ENCODE measurements at places on chromosomes 5 and 9. TPM values are rescaled to one million over a fixed set of nuclear protein-coding genes. Genes with fewer than 3 reads are reported as not detected.

GRCh38 chr5:101271416-101271815 lies 368.3 kb upstream of the ST8SIA4 start:
- no peak for DNase-seq

GRCh38 chr5:60568646-60569045 lies 131.3 kb downstream of the DEPDC1B start:
- DNase-seq = no peak

GRCh38 chr9:129482521-129483414 lies 138.1 kb downstream of the C9orf50 start:
- peak; percentile 87 for DNase-seq

DNA sequence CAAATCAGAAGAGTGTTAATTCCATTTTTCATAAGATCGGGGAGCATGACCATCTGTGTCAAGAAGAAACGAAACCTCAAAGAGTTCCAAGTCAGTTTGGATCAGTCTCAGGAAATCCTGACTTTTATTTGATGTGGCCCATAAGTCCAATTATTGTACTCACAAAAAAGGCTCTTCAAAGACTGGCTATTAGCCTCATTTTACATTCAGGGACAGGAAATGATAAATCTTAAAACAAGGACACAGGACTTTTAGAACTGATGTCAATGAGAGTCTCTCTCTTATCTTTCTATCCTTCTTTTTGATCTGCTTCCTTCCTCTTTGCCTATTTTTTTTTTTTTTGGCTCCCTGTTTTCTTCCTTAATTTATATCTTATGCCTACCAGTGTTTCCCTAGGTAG lies 43.7 kb upstream of the SHOC1 start:
- DNase-seq = no peak

DNA sequence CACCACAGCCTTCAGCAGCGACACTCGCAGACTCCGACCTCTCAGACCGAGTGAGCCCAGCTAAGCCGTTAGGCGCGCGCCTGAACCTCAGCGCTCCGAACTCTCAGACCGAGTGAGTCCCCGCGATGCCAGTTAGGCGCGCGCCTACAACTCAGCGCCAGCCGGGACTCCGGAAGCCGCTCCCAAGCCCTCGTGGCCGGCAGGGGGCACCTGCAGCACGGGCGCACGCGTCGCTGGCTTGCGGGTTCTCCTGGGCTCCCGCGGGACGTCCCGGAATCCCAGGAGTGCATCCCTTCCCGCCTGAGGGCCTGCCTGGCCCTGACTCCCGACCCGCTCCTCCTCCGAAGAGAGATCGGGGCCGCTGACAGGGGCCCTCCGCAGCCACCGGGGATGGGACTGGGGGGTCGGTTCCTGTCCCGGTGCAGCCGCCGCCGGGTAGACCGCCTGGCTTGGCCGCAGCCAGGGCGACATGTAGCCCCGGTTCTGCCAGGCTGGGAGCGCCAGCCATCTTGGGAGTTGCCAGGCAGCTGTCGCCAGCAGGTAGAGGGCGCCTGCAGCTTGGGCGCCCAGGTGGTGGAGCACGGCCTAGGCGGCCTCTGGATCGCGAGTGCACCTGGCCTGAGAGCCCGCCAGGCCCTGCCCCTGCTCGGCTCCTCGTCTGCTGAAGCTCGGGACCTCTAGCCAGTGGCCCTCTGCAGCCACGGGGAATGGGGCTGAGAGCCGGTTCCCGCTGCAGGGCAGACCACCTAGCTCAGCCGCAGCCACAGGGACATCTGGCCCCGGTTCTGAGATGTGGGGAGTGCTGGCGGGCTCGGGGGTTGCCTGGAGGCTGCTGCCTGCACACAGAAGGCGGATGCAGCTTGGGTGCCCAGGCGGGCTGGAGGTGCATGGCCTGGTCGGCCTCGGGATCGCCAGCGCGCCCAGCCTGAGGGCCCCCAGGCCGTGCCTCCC lies at the start of gene ANKRD18A:
Gene ANKRD18A, minus strand, starts transcription at position 114 of the 951 bp plus-strand sequence. CDS start 311 bp downstream, outside the sequence.
- peak; percentile 45 for DNase-seq

GRCh38 chr5:1470762-1471211 lies 25.5 kb upstream of the SLC6A3 start:
- no peak for DNase-seq

DNA sequence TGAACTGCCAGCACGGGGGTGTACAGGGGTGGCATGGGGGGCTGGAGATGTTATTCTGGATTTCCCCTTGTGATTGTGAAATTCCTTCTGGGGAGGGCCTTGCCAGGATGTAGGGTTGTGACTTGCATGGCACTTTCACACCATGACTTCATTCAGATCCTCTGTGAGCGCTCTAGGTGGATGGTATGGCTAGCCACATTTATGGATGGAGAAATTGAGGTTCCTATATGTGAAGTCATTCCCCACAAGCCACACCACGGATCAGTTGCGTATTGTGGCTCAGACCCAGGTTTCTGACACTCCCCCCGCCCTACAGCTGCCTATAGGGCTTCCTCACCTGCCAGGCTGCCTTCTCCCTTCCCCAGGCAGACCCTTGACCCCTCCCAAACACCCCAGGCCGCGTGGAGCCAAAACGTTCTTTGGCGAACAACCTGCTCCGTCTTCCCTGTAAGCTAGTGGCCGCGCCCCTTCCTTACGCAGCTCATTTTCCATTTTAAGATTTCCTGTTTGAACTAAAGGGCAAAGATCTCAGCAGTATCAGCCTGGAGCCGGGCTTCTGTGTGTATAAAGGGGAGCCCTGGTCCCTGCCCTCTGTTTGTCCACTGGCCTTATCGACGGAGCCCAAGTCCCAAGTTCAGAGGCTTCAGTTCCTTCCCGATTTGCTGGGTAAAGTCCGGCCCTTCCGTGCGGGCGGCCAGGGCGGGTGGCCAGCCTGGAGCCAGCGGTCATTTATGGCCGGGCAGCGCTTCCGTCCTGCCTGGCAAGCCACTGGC lies 97.8 kb upstream of the KLF4 start:
- no peak for DNase-seq

DNA sequence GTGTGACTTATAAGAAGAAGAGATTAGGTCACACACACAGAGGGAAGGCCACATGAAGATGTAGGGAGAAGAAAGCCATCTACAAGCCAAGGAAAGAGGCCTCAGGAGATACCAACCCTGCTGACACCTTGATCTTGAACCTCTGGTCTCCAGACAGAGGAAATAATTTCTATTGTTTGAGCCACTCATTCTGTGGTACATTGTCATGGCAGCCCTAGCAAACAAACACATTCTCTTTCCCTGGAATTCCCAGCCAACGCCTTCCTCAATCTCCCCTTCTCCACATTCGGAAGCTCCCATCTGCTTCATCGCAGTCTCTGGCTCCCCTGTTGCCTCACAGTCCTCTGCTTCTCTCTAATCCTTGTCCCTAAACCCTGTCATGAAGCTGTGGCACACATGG lies 16.7 kb downstream of the PTGS1 start:
- DNase-seq = no peak

- no peak for DNase-seq
Measured at GRCh38 chr9:77133011-77133410, 44.3 kb upstream of the VPS13A start.

- no peak for DNase-seq
Measured at GRCh38 chr9:83473488-83473971, 64.7 kb downstream of the FRMD3 start.

- DNase-seq = no peak
Measured at GRCh38 chr9:70747261-70747718, 332.8 kb upstream of the KLF9 start.

DNA sequence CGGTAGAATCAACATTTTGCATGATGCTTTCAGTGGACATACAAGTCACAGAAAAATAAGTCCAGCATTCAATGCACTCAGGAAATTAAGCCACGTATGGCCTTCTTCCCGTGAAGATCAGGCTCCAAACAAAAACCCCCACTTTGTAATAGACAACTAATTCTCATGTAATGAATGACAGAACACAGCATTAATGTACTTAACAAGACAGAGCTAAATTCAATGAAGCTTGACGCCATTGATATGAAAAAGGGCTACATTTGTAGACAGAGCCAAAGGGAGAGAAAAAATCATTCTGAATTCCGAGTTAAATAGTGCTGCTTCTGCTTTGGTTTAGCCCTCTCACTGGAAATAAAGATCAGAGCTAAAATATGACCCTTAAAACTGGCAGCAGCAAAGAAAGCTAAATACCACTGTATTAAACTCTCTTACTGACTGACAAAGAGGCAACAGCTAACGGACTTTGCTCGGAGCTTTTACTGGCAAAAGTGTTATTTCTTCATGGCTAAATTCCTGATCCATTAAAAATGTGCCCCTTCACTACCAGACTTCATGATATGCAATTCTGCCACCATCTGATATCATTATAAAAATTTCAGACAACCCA lies 250.5 kb downstream of the BNC2 start:
- no peak for DNase-seq

DNA sequence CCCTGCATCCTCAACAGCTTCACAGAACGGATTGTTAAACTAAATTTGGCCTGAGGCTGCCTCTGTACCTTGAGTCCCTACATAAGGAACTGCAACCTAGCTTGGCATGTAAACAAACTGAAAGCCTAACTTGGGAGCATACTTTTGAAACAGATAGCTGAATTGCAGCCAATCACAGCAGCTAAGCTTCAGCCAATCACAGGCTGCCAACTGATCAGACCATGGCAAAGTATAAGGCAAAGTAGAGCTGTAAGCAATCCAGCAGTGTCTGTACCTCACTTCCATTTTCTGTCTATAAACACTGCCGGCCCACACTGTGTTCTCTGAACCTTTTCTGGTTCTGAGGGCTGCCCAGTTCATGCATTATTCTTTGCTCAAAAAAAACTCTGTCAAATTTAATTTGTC lies 8.9 kb upstream of the ZNF483 start:
- DNase-seq = no peak

- DNase-seq = no peak
Measured at GRCh38 chr9:112495614-112496013, 9.0 kb downstream of the KIAA1958 start.

- no peak for DNase-seq
Measured at GRCh38 chr9:86782831-86783230, 164.5 kb downstream of the GAS1 start.

DNA sequence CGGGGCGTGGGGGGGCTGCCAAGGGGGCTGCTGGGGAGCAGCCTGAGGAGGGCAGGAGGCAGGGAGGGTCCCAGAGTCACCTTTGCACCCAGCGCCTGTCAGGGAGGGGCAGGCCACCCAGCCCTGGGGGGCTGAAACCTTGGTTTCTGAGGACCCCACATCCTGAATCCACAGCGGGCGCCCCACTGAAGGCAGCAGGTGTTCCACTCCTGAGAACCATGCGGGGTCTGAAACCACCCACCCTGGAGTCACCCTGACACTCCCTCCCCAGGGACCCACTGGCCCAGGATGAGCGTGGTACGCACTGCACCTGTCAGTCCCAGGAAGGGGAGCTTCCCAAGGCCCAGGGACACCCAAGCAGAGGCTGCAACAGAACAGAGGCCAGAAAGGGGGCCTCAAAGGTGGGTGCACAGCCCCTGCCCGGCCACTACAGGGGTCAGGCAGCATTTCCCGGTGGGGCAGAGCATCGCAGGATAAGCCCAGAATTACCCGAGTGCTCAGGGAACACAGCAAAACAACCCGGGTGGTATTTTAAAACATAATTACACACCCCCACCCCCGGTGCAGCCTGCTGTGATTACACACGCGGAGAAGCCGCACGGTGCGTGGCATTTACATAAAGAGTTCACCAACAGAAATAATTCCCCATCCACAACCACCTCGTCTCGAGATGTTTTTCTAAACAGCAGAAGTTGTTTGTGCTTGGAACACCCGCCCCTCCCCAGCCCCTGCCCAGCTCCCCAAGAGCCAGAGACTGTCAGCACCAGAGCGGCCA lies 57.3 kb upstream of the UBAC1 start:
- DNase-seq = no peak

- no peak for DNase-seq
Measured at GRCh38 chr5:109630093-109630492, 59.6 kb upstream of the MAN2A1 start.

- no peak for DNase-seq
Measured at GRCh38 chr9:136546697-136547501, 1.1 kb upstream of the NOTCH1 start.

DNA sequence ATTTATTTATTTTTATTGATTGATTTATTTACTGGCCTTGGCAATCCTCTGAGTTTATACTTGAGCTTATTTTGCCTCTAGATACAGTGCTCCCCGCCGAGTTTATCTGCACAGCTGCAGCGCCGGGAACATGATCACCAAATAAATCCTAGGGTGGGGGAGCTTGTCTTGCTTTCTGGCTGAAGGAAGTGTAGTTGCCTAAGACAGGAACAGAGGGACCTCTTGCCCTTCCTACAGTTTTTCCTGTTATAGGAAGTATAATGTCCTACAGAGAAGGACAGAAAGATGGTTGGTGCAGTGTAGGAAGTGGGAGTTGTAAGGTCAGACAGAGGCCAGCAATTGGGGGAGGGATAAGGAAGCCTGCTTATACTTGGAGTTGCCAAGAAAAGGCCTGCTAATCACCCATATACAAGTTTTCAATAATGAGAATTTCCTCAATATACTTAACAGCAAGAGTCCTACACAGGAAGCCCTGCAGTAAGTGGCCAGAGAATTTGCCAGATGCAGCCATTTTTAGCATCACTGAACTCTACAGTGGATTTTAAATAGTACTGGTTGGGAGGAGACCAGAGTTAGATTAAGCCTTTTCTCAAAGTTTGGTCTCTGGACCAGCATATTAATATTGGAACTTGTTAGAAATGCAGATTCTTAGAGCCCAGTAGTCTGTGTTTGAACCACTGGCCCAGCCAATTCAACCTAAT lies 7.7 kb downstream of the AOPEP start:
- no peak for DNase-seq

DNA sequence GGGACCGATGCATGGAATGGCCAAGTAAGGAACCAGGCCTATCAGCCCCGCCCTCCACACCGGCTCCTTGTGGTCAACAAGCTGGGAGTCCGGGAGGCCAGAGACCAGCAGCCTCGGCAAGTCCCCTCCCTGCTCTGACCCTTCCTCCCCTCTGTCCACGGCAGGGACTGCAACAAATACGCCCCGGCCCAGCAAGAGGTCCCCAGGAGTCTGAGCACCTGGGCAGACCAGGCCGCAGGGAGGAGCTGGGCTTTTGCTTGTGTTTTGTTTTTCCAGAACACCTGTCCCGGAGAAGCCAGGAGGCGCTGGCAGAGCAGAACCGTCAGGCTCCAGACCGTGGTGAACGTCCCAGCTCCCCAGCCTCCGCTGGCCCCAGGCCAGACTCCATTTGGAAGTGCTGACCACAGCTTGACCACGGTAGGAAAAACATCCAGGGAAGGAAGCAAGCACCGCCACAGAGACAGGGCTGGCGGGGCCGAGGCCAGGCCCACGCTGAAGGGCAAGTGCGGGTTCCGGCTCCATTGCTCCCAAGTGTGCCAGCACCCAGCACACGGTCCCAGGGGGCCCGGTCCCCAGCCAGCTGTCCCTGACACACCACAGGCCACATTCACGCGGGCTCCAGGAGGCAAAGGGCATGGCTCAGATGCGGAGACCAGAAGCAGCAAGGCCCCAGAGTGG lies 56.7 kb downstream of the VAV2 start:
- peak; percentile 14 for DNase-seq

GRCh38 chr5:67431191-67431590 lies 234.6 kb upstream of the CD180 start:
- DNase-seq = no peak

GABRG2 gene
- not detected for total RNA-seq

CACNA1B gene
- 1.9 TPM for total RNA-seq

INSYN2B gene
- not detected for total RNA-seq

BAAT gene
- total RNA-seq = not detected

FYB1 gene
- not detected for total RNA-seq

SOX30 gene
- not detected for total RNA-seq

TEK gene
- total RNA-seq = not detected

DBH gene
- total RNA-seq = not detected

CNTNAP3B gene
- 6.5 TPM for total RNA-seq

PCDHB15 gene
- total RNA-seq = not detected

FRRS1L gene
- total RNA-seq = not detected

MRPL50 gene
- total RNA-seq = 36.4 TPM

NRG2 gene
- total RNA-seq = 2.0 TPM

KIF27 gene
- total RNA-seq = 2.3 TPM

FOXD4L6 gene
- total RNA-seq = not detected

BNC2 gene
- 5.0 TPM for total RNA-seq

All from G401 (cell line).